Right lung (tissue), 10 donors: ENCODE measurements at places on chromosomes 4 and X. TPM values are rescaled to one million over a fixed set of nuclear protein-coding genes. Genes with fewer than 3 reads are reported as not detected.

MGAT4D gene
- not detected for polyA plus RNA-seq

DNAAF6 gene
- 0.87 TPM for polyA plus RNA-seq

TMEM31 gene
- 2.0 TPM for polyA plus RNA-seq

HMX1 gene
- not detected for polyA plus RNA-seq

SSX3 gene
- polyA plus RNA-seq: not detected

NWD2 gene
- polyA plus RNA-seq: 0.03 TPM

CT45A1 gene
- 7.7 TPM for polyA plus RNA-seq

VCX3A gene
- 0.44 TPM for polyA plus RNA-seq

GPM6B gene
- 34.2 TPM for polyA plus RNA-seq

BEX2 gene
- polyA plus RNA-seq: 23.3 TPM

NAA10 gene
- polyA plus RNA-seq: 51.2 TPM

TLL1 gene
- polyA plus RNA-seq: 4.4 TPM

DNA sequence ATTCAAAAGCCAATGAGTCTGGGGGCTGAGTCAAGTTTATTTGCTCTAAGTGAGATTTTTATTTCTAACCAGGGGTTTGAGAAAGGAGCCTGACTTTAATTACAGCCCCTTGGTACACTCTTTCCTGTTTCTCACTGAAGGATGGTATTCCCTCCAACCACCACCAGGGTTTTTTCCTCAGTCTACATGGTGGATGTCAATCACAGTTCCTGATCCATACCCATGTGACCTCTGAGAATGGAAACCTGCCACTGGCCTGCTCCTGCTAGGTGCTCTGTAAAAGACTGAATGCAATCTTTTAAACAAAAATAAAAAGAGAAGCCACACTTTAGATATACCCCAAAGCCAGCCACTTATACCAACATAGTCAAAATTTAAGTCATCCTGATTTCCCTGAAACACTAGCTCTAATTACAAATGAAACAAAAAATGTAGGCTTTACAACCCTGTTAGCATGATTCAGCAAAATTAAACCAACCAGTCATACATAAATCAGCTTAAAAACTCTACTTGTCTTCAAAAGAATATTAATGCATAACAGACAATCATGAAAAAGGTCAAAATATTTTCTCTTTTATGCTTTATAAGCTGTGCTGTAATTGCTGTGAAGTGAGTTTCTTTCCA, 112.1 kb upstream of the NWD2 start:
- no peak for DNase-seq

- DNase-seq: no peak
These were observed 28.4 kb downstream of the FUNDC1 start for GRCh38 chrX:44514272-44514671.

DNA sequence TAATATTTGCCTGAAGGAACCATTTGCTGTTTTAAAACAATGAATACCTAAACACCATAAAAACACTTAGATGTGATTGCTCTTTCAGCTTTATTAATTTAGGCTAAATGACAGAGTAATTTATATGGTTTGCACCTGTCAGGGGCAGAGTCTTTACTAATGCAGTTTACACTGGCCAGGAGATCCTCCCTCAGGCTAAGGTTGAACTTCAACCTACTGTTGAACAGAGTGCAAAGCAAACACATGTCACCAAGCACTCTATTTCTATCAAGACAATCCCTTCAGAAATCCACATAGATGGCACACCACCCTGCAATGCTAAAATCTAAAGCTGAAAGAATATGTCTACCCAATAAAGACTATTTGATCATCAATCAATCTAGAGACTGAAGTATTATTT, 147.3 kb downstream of the KLHL13 start:
- DNase-seq: no peak

GRCh38 chr4:114078636-114079035, 99.2 kb upstream of the ARSJ start:
- no peak for DNase-seq

DNA sequence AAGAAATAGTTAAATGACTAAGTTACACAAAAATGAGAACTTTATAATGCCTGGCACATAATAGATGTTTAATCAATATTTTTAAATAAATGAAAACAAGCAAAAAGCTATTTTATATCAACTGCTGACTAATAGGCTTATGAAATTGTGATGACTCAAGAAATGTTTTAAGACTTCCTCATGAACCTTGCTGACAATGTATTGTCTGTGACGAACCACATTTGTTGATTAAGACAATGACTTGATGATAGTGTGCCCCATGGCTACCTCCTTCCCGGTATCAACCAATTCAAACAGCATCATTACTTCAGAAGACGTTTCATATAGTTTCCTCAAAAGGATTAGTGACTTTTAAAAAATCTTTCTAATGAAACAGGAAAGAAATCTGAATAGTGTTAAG, 7.9 kb downstream of the CXCL6 start:
- no peak for DNase-seq

- no peak for DNase-seq
These were observed at the start of gene TLR1 for GRCh38 chr4:38804654-38805295. TSS of gene TLR1 (minus strand) at chr4:38804791. CDS start at chr4:38798831, 5,960 bp downstream.

- DNase-seq: no peak
These were observed 1061.9 kb downstream of the ARAP2 start for GRCh38 chr4:35182451-35182850.

GRCh38 chr4:212438-213188, 88.3 kb downstream of the ZNF718 start:
- DNase-seq: peak; percentile 74

GRCh38 chrX:57364145-57364544, 77.6 kb downstream of the FAAH2 start:
- DNase-seq: no peak

DNA sequence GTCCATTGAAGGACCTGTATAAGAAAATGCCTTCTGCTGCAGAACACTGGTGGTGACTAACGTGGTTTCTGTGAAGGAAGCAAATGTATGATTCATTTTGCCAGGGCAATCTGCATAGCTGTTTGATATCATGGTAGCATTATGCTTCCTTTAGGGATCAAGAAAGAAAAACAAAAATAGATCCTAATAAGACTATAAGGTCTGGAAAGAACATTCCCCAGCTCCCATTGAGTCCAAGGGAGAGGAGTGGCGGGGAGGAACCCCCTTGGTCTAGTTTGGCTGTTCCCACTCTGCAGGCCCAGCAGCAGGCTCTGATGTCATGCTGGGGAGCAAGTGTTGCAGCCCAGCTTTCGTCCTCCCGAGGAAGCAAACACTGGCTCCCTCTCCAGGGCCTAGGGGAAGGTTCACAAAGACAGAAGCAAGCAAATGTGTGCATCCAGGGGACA, 154.5 kb upstream of the GALNT7 start:
- DNase-seq: no peak

- peak; percentile 58 for DNase-seq
These were observed 47.9 kb upstream of the RGN start for GRCh38 chrX:47030339-47030738.

GRCh38 chr4:1511441-1512041, 105.3 kb upstream of the NKX1-1 start:
- DNase-seq: no peak

DNA sequence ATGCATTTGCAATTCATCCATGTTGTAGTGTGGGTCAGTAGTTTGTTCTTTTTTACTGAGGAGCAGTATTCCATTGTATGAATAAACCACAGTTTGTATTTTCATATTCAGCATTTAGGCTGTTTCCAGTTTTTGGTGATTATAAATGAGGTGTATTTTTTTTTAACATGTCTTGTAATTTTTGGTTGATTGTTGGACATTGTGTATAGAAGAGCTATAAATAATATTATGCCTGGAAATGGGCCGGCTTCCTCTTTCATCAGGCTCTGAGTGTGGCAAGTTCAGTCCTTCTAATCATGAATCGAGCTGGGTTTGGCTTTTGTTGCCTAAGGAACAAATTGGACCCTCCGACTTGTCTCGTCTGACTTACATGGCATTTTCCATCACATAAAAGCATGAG, 115.7 kb downstream of the PSAPL1 start:
- DNase-seq: no peak

DNA sequence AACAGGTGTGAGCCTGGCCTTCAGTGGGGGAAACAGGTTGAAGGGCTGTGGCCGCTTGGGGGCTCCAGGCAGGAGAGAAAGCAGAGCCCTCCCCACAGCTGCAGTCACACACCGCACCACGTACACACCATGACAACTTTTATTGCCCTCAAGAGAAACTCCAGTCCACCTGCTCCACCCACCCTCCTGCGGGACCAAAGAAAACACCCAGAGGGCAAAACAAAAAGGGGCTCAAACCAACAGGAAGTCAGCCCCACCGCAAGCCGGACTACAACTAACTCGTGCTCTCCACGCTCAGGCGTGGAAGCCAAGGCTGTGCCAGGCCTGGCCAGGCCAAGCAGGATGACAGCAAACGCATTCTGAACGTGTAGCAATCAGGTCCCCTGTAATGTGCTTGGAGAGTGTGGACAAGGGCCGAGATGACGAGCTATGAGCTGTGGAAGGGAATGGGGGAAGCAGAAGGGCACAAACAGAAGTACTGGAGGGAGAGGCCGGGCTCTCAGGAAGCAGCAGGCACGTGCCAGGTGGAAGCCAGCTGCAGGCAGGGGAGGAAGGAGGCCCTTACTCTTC, 12.7 kb downstream of the SLC6A8 start:
- DNase-seq: no peak

DNA sequence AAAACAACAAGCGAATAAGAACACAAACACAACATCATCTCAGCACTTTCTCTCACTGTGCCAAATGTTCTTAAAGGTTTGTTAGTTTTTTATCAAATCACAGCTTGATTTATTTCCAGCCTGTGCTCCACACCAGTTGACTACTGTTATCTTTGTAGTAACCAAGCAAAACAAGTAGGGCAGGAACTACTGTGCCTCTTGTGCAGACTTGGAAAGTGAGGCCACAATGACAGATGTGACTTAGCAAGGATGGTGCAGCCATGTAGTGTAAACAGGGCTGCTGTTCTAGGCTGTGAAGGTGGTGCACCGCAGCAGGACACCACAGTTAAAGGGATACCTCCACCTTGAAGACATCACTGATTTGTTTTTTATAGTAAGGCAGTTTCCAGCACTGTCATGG, 170.0 kb downstream of the IL1RAPL1 start:
- no peak for DNase-seq

- DNase-seq: no peak
These were observed 41.3 kb downstream of the RBMX start for GRCh38 chrX:136839196-136839595.

DNA sequence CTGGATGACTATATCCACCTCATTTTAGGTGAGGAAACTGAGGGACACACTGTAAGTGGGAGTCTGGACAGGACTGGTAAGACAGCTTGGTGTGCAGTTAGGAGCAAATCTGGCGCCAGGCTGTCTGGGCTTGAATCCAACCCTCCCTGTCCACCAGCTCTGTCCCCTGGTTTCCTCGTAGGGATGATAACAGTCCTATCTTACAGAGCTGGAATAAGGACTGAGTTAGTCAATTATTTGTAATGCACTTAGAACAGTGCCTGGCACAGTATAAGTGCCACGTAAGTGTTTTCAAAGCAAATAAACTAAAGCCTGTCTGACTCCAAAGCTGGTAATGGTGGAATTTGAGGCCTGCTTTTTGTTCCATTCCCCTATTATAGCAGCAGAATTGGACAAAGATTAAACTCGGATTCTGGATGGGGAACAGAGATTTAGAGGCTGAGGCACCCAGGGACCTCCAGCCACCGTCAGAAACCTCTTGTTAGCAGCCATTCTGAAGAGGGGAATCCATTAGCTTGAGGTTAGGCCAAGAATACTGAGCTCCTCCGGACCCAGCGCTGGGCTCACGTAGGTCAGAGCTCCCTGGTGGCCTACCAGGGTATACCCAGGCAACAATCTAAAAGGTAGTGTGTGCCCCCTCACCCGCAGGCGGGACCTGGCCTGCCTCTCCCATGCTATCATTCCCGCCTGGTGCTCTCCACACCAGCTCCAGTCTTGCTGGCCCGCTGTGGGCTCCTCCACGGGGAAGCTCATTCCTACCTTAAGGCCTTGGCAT, 102.1 kb downstream of the UCHL1 start:
- DNase-seq: no peak

DNA sequence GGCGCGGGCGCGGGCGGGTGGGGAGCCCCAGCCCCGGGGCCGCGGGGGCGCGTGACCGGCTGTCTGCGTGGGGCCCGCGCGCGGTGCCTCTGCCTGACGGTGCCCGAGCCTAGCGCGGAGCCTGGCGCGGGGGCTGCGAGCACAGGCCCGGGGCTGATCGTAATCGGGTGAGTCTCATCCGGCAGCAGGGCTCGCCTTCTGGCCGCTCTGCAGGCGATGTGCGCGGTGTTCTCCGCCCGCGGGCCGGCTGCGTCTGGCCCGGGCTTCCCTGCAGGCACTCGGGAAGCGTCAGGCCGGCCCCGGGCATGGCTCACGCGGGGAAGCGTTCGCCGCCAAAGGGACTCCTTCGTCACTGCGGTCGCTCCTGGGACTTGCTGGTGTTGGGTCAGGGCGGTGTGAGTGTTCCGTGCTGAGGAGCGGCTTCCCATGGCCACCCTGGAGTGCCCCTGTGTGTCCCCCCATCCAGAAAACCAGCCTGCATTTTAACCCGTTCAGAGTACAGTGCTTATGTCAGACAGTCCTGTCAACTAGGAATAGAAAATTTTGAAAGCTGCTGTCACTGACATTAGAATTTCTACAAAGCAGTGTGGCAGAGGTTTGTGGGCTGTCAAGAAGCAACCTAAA, 40.6 kb downstream of the FAM149A start:
- peak; percentile 62 for DNase-seq

DNA sequence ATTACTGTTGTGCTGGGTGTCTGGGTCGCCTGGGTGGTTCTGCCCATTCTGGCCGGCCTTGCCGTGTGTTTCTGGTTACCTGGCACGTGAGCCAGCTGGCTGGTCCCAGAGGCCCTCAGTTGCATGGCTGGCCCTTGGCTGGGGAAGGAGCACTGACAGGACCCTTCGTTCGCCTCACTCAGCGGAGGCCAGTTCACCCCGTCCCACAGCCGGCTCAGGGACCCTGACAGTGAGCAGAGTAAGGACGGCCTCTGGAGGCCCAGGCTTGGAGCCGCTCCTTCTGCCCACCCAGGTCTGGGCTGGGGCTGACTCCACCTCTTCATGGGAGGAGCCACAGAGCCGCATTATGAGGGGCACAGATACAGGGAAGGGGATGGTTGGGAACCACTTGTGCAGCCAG, 20.3 kb upstream of the HGFAC start:
- DNase-seq: no peak

DNA sequence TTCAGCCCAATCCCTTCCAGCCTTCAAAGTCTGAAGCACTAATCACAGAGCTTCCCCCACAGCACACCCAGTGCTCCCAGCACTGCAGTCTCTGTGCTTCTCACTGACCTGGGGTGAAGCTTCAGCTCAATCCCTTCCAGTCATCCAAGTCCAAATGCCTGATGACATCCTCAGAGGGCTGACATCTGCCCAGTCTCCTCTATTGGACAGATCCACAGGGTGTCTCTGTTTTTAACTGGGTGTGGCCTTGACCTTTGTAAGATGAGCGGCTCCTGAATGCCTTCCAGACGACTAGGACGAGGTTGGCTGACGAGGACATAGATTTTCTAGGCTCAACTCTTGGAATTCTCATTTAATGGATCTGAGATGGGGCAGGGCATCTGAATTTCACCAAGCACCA, 7.6 kb upstream of the SLC2A9 start:
- DNase-seq: no peak

- DNase-seq: no peak
These were observed 105.8 kb upstream of the CBR4 start for GRCh38 chr4:169115897-169116254.
